Femur (tissue), 1 donor: ENCODE measurements at places on chromosomes 2 and 18.
A peak's percentile ranks its signal among the peaks of the same experiment; 100 is the strongest.

DNA sequence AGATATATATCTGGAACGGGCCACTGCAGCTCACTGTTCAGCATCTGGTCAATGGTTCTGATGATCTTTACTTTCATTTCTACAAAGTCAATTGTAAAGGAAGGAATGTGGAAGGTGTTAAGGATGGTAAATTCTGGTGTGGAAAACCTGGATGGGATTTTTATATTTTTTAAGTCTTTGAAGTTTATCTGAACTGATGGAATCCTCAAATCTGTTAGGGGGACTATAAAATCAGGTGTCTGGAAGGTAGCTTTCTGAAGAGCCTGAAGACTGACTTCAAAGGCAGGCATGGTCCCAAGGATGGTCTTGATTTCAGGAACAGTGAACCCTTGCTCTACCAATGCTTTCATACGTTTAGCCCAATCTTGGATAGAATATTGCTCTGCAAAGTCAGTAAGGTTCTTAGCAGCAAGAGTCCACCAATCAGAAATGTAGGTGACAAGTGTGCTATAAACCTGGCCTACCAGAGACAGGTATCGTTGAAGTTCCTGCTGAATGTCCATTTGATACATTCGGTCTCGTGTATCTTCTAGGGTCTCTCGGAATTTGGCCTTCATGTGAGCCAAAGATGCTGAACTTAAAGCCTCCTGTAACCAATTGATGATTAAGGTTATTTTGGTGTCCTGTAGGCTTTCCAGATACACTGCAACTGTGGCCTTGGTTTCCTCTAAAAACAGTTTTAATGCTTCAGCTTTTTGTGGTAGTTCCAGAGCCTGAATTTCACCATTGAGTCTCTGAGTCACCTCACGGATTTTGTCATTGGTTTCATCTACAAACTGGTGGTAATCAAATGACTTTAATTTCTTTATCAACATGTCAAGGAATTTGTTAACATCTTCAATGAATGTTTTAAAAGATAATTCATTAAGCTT, 34.8 kb downstream of the APOB start:
- no peak for DNase-seq

- DNase-seq, result no peak
Observed at GRCh38 chr2:55087936-55088335, 37.7 kb upstream of the RTN4 start.

- no peak for DNase-seq
Observed at GRCh38 chr2:235587202-235587601, 93.4 kb downstream of the AGAP1 start.

DNA sequence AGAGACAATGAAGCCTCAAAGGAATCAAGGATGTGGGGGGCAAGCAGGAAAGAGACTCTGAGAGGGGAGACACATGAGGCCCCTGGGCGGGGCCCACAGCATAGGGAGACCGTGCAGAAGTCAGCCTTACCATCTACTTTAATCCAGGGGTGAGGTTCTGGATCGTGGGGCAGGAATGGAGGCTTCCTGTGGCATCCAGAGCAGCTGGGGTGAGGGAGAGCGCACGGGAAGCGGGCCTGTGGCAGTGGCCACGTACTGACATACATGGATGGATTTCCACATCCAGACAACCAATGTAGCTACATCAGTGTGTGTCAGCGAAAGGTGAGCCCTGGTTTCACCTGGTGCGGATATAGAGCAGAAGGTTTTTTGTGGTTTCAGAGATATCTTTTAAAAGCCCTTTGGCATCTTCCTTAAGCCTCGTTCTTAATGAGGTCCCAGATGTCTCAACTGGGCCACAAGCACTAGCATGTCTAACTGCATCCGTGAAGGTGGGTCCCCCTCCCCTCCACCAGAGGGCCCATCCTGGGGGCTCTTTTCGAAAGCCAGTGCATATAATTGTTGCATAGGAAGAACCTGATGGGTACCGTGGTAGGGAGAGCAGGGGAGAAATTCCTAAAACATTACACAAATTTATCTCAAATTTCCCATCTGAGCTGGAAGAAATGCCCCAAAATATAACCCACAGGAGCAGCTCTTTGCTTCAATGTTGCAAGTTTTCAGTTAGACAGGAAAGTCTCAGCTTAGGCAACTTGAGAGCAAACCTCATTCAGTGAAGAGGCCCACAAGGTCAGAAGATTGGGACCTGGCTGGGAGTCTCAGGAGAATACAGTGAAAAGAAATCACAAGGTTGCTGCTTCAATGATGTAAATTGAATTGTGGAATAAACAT, 90.9 kb downstream of the SP3 start:
- no peak for DNase-seq

- peak; percentile 51 for DNase-seq
Observed at GRCh38 chr2:88692187-88692586, 714 bp downstream of the RPIA start.

DNA sequence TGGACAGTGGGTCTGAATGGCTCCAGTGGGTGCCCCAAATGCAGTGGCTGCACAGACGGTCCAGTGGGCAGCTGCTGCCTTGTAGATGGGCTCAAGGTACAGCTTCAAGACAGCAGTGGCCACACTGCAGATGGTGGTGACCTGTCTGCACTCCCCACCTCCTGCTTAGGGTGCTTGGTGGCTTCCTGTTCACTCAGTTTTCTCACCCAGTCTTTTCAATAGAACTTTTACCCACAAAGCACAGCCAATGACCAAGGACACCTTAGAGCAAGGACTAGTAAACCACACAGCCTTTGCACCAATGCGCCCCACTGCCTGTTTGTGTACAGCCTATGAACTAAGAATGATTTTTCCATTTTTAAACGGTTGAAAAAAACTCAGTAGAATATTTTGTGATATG, 34.9 kb downstream of the MEX3C start:
- no peak for DNase-seq

DNA sequence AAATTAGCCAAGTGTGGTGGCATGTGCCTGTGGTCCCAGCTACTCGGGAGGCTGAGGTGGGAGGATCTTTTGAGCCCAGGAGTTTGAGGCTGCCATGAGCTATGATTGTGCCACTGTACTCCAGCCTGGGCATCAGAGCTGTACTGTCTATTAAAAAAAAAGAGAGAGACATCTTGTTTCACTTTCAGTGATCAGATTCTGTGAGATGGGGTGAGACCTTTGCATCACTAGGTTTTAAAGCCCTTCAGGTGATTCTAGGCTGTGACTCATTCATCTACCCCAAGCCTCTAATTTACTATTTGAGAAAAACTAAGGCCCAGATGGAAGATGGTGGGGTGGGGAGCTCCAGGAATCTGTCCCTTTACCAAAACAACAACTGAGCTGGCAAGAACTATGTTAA, 7.1 kb downstream of the C2orf92 start:
- no peak for DNase-seq

GRCh38 chr2:51795248-51795888, 763.4 kb upstream of the NRXN1 start:
- DNase-seq, result no peak

- DNase-seq, result no peak
Observed at GRCh38 chr2:154978710-154979109, 280.2 kb downstream of the KCNJ3 start.

DNA sequence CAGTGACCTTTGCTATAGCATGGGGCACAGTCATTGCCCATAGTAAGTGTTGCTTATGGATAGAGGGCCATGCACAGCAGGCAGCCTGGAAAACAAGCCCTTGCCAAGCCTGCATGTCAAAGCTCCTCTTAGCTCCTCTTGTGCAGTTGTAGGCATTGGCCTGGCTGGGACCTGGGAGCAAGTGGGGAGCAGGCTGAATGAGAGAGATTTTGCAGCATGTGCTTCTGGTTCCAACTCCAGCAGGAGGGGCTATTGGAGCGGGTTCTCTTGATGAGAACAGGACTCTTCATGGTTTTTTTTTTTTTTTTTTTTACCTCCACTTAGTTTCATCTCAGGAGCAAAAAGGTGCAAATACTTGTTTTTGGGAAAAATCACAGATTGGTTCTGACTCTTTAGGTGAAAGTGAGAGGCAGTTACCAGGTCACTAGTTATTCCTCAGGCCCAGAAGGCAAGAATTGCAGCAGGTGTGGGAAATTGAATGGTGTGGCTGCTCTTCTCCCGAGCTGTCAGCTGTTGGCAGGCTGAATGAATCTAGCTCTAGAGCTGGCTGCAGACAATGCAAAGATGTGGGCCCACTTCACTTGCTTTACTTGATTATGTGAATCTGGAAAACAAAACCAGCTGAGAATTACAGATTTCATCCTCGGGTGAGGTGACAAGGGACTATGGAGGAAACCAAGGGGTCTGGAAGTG, 95.9 kb downstream of the MAP4K4 start:
- DNase-seq, result peak; percentile 59

- no peak for DNase-seq
Observed at GRCh38 chr2:200814917-200815316, 3.2 kb downstream of the BZW1 start.
